ENCODE measurements at places on chromosomes 1 and 21.

DNA sequence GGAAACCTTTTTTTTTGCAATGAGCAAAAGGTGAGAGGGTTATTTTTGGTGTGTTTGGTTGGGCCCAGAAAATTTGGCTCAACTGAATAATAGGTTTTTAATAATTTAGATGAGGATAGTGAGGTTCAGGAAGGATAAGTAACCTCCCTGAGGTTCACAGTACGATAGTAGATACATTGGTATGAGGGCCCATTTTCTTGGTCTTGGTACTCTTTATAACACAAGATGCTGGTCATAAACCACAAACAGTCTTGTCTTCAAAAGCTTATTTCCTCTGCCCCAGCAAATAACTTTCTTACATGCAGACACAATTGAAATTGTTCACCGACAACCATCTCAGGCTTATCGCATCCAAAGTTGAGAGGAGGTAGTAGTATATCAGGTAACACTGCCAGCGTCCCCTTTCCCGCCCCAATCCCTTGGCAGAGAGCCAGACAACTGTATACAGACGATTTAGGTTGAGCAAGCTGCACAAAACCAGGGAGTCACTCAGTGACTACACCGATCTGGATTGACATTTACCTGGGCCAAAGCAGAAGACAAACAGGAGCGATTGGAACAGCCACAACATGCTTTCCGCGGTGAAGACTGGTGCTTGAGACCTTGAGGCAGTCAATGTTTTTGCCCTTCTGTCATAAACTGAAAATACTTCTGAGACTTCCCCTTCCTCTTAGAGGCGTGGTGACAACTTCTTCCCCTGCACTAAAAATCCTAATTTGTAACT lies at the start of gene SLAMF6:
Gene SLAMF6, minus strand, starts transcription at position 634 of the 724 bp plus-strand sequence. Its CDS starts 63 bp downstream, at position 571.
- no peak for DNase-seq

DNA sequence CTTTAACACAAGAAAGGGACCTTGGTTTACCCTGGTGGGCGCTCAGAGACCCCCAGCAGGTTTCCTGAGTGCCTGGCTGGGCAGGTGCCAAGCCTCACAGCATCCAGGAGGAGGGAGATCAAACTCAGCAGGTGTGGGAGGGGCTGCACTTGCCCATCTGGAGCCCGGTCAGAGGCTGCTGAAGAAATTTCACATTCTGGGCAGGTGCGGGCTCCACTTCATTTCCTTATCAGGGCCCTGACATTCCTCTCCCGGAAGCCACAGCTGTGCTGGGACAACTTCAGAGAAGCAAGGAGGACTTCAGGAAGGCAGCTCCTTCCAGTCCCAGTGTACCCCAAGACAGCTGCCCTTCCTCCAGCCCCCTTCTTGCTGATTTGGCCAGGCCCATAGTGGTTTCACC lies 82.9 kb downstream of the ITPKB start:
- peak; percentile 68 for DNase-seq

GRCh38 chr1:209768354-209768774 lies 12.5 kb downstream of the TRAF3IP3 start:
- DNase-seq = no peak

DNA sequence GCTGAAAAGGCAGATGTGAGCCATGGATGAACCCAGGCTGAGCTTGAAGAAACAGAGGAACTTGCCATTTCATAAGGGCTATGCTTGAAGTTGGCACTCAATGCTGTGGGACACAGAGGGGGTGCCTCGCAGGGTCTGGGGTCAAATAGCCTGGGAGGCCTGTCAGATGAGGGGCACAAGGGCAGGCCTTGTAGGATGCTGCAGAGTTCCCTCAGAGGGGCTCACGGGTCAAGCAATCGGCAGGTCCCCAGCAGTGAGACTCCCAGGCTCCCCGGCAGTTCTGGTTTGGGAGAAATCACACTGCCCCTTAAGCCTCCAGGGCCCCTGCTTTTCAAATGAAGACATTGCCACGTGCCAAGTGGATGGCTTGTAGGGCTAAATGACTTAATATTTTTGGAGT lies 116.7 kb upstream of the GRIK3 start:
- DNase-seq = no peak

- DNase-seq = no peak
These were observed 87.5 kb downstream of the WLS start for GRCh38 chr1:68144856-68145255.

DNA sequence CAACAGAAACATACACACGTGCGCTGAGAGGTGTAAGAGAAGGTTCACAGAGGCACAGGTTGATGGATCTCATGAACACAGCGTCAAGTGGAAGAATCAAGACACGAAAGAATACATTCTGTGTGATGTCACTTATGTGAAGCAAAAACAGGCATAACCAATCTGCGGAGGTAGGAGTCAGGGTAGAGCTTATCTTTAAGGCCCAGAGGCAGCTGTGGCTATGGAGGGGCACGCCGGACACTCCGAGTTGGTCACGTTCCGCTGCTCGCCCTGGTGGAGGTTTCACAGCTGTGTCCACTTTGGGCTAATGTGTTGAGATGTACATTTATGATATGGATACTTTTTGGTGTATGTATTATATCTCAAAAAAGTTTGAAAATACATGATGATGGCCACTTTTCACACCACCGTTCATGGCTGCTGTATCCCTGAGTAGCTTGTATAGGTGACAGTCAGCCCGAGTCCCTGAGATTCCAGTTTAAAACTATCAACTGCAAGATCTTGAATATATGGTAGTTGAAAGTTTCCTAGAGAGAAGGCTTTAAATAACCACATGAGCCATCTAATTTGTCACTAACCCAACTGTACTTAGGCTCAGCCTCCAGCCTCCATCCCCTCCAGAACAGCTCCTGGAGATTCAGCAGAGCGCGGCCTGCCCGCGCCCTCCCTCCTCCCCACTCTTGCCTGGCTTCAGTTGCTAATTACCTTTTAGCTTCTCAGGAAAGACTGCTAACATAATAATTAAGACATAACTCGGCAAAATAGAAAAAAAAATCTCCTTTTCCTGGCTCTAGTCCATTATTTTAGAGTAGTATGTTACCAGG lies 6.7 kb upstream of the ADARB1 start:
- no peak for DNase-seq

- no peak for DNase-seq
These were observed 177.2 kb downstream of the PLPPR4 start for GRCh38 chr1:99441299-99442095.

DNA sequence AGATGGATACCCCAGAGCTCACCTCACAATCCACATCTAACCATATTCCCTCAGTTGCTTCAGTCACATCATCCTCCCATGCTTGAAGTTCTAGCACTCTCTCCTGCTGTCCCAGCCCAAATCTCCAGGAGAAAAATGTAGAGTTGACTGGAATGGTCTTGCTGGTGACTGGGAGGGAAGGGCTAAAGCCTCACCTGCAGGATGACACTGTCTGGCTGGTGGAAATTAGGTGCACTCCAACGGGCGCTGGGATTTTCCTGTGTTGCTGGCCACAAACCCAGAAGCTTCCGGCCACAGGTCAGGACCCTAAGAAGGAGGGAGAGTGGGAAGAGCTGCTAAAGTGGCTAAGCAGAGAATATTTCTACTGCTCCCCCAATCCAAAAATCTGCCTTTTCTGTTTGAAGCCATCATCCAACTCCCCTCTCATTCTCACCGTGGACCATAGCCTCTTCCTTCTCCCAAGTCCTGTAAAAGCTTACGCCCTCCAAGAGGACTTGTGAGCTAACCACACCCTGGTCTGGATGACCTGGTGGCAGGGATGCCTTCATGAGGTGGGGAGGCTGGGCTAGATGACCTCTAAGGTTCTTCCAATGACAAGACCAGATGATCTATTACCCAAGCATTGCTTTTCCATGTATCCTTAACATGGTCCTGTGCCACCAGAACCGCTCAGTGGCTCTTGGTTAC lies 37.5 kb upstream of the PPP1R15B start:
- DNase-seq = no peak

GRCh38 chr1:23899070-23899469 lies 14.1 kb downstream of the CNR2 start:
- DNase-seq = no peak
